A549 (cell line): ENCODE measurements at places on chromosomes 13 and 19.
A peak's percentile ranks its signal among the peaks of the same experiment; 100 is the strongest.

DNA sequence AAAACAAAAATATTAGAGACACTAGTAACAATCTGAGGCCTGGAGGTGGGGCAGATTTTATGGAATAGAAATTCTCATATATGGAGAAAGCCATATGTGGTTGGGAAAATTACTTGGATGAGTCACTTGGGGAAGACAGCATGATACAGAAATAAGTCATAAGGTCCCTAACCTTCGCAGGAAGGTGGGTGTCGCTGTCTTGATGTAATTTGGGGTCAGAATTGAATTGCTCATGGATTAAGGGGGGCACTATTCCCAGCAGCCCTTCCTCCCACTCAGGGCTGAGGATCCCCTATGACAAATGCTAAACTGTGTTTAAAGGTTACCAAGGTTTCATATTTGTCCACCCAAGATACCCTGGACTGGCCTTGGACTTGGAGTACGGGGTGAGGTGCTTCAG, 5.0 kb downstream of the RDH8 start:
- no peak for DNase-seq

DNA sequence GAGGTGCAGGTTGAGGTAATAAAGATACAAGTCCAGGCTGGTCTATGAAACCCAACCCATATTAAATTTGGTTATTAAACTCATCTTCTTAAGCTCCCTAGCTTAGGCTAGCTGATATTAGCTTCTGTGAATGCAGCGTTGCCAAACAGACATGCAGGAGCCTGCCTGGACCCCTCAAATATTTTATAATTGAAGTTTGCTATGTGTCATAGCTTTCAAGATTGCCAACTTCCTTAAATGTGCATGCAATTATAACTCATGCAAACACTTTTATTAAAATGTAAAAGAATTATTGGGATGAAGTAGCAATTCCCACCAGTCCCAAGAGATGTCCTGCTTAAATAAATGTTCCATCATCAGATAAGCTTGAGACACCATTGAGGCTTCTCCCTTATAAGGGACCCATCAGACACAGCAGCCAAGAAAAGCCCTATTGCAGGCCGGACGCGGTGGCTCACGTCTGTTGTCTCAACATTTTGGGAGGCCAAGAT, 51.3 kb downstream of the MBNL2 start:
- DNase-seq, result no peak

GRCh38 chr13:29924482-29925350, 74.3 kb upstream of the UBL3 start:
- DNase-seq, result peak; percentile 64

GRCh38 chr13:51689663-51689996, 105.4 kb downstream of the WDFY2 start:
- DNase-seq, result no peak

DNA sequence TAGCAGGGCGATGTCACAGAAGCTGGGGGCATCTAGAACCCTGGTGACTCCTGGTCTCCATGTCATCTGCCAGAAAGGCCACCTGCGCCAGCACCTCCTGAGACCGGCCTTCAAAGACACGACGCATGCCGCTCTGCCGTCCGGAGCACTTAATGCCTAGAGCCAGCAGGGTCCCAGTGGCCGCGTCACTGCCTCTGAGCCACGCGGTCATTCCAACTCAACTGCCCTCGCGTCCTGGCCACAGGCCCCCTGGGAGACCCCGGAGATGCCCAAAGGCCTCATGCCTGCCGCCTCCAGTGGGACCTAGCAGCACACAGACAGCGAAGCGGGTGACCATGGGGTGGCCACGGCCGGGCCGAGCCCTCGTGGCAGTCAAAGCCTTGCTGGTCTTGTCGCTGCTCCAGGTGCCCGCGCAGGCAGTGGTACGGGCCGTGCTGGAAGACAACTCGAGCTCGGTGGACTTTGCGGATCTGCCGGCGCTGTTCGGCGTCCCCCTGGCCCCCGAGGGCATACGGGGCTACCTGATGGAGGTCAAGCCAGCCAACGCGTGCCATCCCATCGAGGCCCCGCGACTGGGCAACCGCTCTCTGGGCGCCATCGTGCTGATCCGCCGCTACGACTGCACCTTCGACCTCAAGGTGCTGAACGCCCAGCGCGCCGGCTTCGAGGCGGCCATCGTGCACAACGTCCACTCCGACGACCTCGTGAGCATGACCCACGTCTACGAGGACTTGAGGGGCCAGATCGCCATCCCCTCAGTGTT, at the start of gene ZNRF4:
TSS of gene ZNRF4 (plus strand) at position 51 of the 763 bp plus-strand sequence. CDS start at position 126, 75 bp downstream.
- DNase-seq, result no peak

GRCh38 chr13:33697926-33698325, 120.0 kb upstream of the RFC3 start:
- no peak for DNase-seq

DNA sequence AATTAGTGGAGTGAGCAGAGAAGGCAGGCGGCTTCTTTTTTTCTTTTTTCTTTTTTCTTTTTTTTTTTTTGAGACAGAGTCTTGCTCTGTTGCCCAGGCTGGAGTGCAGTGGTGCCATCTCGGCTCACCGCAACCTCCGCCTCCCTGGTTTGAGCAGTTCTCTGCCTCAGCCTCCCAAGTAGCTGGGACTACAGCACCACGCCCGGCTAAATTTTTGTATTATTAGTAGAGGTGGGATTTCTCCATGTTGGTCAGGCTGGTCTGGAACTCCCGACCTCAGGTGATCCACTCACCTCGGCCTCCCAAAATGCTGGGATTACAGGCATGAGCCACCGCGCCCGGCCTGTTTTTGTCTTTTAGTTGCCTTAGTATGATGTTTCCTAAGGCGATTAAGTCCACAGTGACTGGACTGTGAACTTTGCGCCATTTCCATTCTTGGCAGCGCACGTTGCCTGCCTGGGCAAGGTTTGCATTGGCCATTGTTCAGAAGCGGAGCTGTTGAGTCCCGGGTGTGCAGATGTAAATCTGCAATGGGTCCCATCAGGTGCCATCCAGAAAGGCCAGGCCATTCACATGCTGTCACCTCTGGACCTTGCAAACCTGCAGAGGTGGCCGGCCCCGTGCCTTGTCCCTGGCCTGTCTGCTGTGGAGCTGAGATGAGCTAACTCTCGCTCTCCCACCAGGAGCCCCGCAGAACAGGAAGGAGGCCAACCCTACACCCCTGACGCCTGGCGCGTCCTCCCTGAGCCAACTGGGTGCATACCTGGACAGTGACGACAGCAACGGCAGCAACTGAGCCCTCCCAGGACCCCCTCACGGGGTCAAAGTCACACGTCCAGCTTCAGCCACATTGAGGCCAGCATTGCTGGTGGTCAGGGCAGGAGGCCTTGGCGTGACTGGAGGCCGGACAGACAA, 10.9 kb upstream of the SHD start:
- DNase-seq, result no peak

DNA sequence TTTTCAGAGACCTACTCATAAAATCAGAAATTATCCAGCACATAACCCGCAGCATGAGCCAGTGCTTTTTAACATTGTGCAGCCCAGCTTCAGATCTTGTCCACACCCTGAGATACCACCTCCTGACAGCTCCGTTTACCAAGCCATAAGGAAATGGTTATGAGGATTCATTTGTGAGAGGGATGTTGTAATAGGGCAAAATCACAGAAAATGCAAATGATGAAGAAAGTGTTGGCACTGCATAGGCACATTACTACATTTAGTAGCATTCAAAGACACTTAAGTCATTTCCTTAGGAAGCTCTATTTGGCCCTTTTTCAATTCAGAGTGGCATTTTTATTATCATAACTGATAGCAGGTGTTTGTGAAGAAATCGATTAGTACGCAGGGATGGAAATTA, 277.5 kb downstream of the DNAJC15 start:
- no peak for DNase-seq

GRCh38 chr13:93529961-93530360, 303.4 kb downstream of the GPC6 start:
- no peak for DNase-seq

- no peak for DNase-seq
Observed at GRCh38 chr13:34731486-34731885, 210.6 kb upstream of the NBEA start.

GRCh38 chr13:23348262-23349127, 85.0 kb downstream of the SACS start:
- peak; percentile 2 for DNase-seq

- no peak for DNase-seq
Observed at GRCh38 chr13:41502673-41503072, 45.3 kb downstream of the RGCC start.

DNA sequence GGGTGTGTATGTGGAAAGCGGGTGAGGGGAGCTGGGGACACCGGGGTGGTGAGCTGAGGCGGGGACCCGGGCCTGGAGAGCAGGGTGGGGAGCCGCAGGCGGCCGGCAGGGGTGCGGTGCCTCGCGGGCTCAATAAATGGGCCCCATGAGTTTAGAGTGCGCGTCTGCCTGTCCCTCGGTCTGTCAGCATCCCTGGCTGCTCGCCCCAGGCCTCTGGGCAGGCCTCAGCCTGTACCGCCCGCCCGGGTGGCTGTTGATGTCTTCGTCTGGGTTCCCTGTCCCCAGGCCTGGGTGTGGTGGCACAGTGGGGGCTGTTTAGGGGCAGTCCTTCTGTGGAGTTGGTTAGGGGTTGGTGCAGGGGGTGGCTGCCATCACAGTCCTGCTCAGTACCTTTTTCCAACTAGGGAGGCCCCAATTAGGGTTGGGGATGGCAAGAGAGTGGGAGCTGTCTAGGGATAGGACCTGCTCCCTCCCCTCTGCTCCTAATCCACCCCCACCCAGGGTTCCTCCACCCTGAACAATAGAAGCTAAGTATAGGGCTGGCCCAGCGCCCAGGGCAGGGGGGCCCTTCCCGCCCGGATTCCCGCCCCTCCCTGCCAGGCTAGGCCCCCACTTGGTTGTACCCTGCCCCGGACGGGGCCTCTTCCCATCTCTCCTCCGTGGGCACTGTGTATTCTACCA, 12.2 kb downstream of the CIC start:
- no peak for DNase-seq

GRCh38 chr19:46265217-46265828, 31.5 kb upstream of the HIF3A start:
- peak; percentile 91 for DNase-seq

DNA sequence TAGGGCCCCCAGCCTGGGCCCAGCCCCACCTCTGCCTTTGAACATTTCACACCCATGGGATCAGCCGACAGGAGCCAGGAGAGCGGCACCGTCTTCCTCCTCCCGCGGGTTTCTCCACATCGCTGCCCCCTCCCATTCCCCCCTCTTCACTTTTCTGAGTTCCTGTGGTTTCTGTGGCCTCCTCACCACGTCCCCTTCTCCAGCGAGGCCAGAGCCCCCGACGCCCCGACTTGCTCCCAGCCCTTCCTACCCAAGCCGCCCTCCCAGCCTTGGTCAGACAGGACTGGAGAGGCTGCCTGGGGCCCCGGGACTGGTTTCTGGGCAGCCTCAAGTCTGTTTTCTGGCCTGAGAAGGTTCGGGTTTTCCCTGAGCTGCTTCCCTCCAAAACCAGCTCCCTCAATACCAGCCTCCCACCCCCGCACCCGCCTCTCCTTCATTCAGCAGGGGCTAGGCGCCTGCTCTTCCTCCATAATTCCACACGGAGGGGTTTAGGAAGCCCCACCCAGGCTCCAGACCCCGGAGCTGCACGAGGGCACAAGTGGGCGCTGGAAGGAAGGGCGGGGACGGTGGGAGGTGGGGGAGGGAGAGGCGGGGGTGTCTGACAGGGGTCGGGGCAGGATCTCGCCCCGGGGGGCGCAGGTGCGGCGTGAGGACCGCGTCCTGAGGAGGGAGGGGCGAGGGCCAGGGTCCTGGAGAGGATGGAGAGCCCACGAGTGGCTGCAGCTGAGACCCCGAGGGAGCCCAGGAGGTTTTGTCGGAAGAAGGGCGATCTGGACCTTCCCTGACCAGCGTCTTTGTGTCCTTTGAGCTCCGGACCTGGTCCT, 4.0 kb upstream of the SIGLEC10 start:
- DNase-seq, result no peak

- no peak for DNase-seq
Observed at GRCh38 chr19:32537580-32537979, 43.4 kb upstream of the PDCD5 start.

DNA sequence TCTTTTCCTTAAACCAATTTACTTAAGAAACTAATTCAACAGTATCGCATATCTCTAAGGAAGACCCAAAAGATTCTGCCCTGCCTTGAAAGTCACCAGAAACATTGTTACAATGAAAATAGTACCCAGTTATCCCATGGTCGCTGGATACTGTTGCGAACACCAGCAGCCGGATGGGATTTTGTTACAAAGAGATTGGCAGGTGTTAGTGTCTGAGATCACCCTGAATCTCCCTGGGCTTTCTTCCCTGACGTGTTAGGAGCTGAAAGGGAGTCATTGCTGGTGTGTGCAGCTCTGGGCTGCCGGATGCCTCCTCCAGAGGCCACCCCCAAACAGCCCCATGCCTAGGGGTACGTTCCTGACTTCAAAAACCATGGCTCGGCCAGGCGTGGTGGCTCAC, 38.2 kb downstream of the PTPRS start:
- no peak for DNase-seq

DNA sequence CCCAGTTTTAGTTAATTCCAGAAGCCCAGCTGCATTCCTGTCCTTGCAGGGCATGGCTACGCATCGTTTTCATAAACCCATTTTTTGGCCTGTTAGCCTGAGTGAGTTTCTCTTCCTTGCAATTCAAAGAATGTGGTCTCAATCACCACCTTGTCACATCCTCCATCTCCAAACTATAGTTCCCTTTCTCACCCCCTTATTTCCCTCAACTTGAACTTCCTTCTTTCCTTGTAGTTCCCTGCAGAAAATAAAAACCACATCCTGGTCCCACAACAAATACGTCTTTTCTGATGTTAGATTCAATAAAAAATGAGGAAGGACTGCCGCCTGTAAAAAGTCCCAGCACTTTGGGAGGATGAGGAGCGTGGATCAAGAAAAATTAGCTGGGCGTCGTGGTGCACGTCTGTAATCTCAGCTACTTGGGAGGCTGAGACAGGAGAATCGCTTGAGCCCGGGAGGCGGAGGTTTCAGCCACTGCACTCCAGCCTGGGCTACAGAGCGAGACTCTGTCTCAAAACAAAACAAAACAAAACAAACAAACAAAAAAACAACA, 13.2 kb downstream of the ADGRE3 start:
- DNase-seq, result no peak

GRCh38 chr19:41746593-41747227, 8.6 kb upstream of the CEACAM6 start:
- peak; percentile 84 for DNase-seq

- DNase-seq, result no peak
Observed at GRCh38 chr13:69817333-69817869, 290.2 kb upstream of the ATXN8OS start.

DNA sequence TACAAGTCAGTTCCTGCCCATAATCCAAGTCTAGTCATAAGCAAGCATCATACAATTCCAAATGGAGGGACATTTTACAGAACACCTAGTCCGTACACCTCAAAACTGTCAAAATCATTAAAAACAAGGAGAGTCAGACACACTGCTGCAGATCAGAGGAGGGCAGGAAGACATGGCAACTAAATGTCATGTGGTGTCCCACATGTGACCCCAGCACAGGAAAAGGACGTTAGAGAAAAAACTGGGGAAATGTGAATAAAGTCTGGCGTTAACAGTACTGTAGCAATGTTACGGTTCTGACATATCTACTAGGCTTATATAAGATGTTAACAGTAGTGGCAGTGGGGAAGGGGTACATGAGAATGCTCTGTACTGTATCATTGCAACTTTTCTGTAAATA, 2.3 kb downstream of the ZSCAN5A start:
- DNase-seq, result no peak

- DNase-seq, result no peak
Observed at GRCh38 chr13:66154976-66155375, 1075.2 kb downstream of the PCDH9 start.

GRCh38 chr19:16571822-16572331, 338 bp downstream of the SLC35E1 start:
- DNase-seq, result no peak

GRCh38 chr19:29777781-29778309, 33.9 kb upstream of the CCNE1 start:
- no peak for DNase-seq
